ENCODE measurements at places on chromosomes 2 and 18.

DNA sequence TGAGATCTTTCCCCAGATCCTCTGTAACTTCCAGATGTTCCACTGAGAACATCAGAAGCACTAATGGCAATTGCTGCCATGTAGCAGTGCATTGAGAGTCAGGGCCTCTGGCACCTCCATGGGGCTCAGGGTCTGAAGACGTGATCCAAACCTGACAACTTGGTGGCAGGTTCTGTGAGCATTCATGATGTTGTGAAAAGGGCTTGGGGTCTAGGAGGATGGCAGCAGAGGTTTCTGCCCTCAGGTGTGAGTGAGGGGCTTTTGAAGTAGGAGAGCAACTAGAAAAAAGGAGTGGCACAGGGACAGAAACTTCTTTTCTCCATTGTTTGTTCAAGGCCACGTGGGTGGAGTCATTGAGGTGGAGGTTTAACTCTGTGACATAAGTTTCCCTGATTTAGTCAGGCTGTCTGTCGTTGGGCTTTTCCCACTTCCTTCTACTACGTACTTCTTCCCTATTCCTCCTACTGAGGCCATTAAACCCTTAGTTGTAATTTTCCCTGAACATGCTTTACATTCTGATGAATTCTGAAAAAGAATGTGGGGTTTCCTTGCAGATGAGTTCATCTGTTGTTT, 13.1 kb downstream of the CFLAR start:
- DNase-seq, result peak; percentile 18

- DNase-seq, result no peak
These were observed 49.9 kb upstream of the GALR1 start for GRCh38 chr18:77199707-77200106.

DNA sequence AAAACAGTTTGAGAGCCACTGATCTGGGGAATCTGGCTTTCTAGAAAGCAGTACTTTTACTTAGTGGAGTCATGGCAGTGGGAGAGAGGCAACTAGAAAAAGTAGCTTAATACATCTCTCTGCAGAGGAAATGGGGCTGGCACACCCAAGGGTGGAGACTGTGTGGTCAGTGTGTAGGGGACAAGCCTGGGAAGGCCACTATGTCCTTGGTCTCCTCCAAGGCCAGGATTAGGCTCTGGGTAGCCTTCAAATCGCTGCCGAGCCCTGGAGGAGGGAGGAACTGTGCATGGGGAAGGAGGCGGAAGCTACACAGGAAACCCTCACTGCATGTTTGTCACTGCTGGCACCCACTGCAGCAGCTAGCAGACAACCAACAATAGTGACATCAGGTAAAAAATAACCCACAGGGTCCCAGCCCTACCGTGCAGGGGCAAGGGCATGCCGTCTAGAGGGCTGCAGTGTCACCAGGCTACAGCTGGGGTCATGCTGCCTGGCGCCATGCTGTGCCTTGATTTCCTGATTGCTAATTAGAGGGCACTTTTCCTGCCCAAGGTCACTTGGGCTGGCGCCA, 34.8 kb downstream of the LBH start:
- DNase-seq, result peak; percentile 67

DNA sequence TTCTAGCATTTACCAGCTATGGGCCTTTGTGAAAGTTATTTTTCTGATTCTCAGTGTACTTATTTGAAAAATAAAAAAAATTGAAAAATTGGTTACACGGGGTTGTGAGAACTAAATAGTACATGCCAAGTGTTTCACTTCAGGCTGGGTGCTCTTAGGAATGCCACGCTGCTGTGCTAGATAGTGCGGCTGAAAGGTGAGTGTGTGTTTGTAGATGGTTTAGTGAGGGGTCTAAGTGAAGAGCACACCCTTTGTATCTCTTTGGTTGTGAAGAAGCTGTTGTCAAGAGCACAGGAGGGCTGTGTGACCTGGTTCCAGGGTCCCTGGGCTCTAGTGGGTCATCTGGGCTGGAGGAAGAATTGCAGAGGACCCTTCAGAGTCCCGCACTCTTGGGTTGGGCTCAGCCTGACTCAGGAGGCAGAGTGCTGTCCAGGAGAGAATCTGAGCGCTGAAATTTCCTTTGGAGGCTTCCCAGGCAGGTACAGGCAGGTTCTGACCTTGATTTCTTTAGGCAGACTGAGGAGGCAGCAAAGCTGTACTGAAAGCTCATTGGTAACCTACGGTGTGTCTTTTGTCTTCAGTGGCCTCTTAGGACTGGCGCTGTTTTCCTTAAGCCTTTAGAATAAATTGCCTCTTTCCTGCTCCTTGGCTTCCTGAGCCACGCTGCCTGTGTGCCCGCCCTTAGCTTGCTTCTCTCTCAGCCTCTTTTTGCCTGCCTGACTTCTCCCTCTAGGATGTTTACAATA, 44.4 kb downstream of the MAP4K4 start:
- no peak for DNase-seq

DNA sequence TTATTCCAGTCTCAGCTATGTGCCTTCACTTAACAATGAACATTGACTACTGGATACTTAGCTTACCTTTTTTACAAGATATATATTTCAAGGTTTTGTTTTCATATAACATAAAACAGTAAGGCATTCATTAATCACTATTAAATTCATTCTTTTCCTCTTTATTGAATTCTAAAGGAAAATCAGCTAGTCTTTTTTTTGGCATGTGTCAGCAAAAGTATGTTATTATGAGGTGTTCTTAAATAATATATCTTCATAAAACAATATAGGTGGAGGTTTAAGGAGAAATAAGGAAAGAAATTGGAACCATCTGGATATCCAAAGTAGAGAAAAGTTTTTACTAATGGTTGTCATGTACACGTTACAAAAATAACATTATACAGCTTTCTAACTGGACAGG, 472.6 kb downstream of the ARHGAP15 start:
- DNase-seq, result no peak

DNA sequence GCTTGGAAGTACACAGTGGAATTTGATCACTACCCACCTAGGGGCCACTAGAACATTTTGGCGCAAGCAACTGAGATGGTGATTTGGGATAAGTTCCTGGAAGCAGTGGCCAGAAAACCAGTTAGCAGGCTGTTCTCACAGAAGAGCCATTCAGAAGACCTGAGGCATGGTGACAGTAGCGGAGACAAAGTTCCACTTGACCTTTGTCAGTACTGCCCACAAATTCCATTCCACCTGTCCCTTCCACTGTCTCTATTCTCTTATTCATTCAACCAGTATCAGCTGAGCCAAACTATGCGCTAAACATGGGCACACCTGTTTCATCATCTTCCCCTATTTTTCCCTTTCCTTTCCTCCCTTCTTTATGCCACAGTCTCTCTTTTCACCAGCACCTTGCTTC, 59.2 kb upstream of the PPP1CB start:
- no peak for DNase-seq
